ENCODE measurements at places on chromosomes 2 and 18.

DNA sequence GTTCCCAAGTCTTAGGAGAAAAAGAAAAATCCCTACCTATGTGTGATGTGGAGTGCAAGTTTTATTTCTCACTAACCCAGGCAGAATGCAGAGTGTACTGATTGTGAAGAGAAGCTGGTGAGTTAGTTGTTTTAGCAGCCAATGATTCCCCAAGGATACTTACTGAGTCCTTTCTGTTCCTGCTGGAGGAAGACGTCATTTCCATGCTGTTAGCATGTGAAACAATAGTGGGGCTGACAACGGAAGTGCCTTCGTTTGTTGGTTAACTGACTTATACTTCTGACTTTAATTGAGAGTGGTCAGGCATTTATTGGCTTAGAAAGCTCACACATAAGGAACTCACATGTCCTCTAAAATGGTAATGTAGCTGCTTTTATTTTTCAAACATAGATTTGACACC is 180.6 kb downstream of the MC4R start:
- DNase-seq, result no peak

GRCh38 chr2:694906-695510 is 17.8 kb upstream of the TMEM18 start:
- peak; percentile 35 for DNase-seq

DNA sequence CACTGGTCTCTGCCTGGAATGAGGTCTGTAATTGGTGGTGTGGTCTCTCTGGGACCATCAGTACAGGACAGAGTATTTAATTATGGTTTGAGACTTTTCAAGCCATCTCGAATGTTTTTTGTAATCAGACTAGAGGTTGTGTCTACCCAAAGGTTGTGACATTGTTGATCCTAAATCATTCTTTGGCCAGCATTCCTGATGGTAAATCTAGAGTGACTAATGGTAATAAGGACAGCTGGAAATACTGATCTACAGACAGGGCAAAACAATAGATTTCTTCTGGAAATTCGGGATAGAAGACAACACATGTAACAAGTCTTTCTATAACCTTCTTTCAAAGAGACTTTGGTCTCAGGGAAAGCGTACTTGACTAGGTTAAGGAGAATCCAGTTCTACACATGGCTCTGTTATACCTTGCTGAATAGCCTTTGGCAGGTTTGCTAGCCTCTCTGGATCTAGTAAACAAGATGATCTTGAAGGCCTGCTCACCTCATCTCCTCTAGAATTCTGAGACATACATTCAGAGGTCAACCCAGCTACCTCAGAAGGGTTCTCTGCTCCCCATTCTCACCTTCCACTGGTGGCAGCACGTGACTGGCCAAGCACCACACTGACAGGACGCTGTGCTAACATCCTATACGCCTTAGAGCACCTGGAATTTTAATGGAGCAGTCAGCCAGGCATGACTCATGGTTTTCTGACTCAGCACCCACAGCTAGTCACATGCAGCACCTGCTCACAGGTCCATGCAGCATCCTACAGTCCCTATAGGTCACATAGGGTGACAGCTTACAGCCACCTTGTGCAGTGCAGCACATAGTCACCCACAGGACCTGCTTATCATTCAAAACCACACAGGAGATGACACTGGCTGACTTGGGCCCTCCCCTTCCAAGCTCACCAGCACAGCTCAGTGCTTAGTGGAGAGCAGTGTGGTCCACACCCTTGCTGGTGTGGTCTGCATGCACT is 12.2 kb downstream of the PLB1 start:
- no peak for DNase-seq

DNA sequence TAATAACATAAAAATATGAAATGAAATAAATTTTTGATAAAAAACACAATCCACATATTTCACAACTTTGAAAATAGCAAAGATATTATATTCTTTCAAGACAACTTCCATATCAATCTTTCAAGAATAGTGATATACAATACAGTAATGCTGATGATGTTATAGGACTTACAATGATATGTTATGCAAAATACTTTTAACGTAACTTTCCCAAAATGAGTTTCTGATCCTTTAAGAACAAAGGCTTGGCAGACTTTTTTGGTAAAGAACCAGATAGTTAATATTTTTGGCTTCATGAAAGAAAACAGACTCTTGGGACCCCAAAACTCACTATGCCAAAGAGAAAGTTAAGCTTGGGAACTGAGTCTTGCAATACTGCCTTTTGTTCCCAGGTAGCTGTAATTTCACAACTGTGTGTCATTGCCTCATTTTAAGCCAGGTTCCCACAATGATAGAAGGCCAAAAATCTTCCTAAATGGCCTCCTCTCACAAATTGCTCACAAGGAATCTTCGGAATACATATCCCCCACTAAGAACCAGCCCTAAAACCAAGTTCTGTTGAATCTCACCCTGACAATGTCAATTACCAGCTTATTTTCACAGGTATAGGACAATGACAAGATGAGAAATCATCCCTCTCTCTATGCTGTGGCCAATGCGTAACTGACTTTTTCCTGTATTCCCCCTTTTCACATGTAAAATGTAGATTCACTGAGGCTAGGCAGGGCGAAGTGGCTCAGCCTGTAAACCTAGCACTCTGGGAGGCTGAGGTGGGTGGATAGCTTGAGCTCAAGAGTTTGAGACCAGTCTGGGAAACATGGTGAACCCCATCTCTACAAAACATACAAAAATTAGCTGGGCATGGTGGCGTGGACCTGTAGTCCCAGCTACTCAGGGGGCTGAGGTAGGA is 54.8 kb upstream of the STRN start:
- DNase-seq, result no peak

GRCh38 chr2:119728421-119728820 is 31.3 kb upstream of the PTPN4 start:
- DNase-seq, result no peak

- no peak for DNase-seq
Measured at GRCh38 chr2:67050622-67051021, 346.5 kb upstream of the ETAA1 start.

- no peak for DNase-seq
Measured at GRCh38 chr18:75127143-75128021, 81.6 kb downstream of the PTGR3 start.

GRCh38 chr2:217106650-217107014 is 246.8 kb upstream of the TNP1 start:
- DNase-seq, result no peak

- DNase-seq, result no peak
Measured at GRCh38 chr18:2777241-2777640, 69.6 kb upstream of the EMILIN2 start.

DNA sequence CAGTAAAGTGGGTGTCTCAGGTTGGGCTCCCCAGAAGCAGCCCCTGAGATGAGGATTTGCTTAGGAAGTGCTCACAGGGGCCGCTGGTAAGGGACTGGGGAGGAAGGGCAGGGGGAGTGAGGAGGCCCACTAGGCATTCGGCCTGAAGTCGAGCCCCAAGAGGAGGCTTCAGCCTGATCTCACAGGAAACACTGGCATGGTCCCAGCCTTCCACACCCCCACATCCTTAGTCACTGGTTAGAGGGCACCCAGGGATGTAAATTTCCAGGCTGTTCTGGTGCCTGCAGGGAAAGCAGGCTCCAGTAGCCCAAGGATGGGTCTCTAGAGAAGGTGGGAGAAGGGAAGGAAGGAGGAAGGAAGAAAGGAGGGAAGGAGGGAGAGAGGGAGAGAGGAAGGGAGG is 22.4 kb upstream of the KCNK3 start:
- no peak for DNase-seq

DNA sequence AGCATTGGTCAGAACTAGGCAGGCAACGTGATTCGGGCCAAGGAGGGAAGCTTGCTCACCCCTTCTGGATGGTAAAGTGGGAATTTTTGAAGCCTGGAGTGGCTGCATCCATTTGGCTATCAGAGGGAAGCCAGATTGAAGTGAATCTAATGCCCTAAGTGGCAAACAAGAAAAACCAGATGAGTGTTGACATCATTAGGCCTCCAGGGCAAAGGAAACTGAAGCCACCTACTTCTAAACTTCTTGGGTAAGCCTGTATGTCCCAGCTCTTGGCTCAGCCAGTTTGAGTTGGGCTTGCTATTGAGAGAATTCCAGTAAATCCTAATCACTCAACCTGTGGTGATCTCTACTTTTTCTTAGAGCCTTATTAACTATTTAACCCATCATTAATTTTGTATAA is 20.9 kb downstream of the SOX11 start:
- no peak for DNase-seq

DNA sequence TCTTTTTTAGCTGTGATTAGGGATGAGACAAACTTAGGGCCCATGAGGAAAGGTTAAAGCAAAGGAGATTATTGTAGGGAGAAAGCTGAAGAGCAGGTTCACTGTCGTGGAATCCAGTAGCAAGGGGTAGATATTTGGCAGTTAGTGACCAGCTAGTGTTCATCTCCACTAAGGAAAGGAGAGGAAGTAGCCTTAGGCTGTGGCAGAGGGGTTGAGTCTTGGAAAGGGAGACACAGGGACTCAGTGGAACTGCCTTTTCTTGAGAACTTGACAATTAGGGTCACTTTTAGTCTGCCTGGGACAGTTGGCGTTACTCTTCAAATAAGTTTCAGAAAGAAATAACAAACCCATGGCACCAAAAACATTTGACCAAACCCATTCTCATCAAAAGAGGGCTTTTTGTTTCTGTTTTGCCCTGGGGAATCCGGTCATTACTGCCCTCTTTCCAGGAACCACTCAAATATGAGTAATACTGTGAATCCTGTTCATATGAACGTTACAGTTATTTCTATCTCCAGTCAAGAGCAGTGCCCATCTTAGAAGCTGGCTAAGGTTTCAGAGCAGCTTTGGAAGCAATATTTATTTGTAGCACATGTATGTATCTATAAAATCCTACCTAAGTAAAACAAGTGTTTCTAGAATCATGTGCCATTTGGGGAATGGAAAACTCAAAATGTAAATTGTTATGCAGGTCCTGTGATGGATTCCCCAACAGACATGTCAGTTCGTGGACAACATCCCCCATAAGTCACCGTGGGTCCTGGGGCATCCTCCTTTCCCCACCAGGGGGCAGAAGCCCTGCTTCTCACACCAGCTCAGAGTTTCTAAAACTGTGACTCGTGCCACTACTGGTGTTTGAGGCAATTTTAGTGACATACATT is 77.3 kb upstream of the PHLPP1 start:
- peak; percentile 21 for DNase-seq

DNA sequence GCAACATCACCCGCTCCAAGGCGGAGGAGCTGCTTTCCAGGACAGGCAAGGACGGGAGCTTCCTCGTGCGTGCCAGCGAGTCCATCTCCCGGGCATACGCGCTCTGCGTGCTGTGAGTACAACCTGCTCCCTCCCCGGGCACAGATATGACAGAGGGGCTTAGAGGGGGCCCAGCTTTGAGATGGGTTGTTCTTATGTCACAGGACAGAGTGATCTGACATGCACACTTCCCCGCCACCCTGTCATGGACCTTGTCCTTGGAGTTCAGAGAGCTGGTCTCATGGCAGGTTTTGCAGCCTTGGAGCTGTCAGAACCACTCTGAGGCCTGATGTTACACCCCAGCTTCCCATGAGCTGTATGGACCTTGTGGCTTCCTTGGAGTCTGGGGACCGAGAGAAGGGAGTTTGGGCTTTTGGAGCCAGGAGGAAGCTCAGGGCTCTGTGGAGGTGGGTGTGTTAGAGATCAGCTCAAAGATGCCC is 398 bp downstream of the INPP5D start:
- DNase-seq, result no peak

DNA sequence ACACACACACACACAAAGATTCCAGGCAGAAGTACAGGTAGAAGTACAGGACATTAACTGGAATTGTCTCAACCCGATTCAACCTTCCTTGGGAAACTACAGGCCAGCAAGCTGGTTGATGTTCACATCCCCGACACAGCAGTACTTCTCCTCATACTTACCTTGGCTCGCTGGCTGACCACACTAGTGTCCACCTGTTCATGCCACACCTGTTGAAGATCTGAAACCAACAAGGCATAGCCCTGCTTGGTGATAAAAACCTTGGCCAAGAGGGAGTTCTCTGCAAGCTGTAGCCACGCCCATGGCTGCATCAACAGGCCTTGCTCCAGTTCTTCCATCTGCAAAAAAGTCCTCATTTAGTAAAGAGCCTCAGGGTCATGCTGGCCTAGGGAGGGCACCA is 2.6 kb downstream of the NHEJ1 start:
- DNase-seq, result no peak

DNA sequence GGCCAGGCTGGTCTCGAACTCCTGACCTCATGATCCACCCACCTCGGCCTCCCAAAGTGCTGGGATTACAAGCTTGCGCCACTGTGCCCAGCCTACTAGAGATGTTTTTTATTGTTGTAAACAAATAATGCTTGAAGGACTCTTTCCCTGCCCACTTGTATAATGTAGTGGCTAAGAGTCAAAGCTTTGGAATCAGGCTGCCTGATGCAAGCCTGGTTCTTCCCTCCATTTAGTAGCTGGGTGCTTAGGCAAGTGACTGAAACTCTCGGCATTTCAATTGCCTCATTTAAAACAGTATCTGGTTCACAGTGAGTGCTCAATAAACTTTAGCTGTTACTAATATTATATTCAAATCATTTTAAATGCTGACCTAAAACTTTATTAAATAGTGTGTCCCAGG is 264.0 kb upstream of the FBXO11 start:
- no peak for DNase-seq
